ENCODE measurements at places on chromosomes 5 and 9.
A peak's percentile ranks its signal among the peaks of the same experiment; 100 is the strongest.

DNA sequence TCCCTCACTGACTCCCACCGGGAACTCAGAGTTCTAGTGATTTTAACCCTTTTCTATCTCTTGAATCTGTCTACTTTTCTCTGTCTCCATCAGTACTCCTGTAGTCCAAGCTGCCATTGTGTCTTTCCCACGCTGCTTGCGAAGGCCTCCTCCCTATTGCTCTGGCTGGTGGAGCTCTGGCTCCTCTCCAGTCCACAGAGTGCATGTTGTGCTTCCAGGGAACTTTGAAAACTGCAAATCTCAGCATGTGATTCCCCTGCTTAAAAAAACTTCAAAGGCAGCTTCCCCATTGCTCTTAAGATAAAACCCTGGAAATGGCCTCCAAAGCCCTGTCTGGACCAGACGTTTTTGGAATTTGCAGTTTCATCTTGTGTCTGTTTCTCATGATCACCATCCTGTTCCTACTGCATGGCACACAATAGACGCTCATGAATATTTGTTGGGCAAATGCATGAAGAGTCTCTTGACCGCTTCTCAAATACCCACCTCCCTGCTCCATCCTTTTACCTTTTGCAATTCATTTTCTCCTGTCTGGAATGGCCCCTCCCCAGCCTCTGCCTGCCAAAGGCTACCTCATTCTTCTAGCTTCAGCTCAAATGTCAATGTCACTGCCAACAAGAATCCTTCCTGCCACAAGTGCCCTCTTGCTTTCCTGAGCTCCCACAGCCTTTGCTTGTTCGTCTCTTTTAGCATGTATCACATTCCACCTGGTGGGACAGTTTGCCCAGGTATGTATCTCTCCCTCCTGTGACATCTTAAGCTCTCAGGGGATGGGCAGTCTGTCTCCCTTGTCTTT, 293.2 kb downstream of the ARHGAP26 start:
- no peak for DNase-seq

- no peak for DNase-seq
Measured at GRCh38 chr9:127059765-127060361, 62.6 kb downstream of the ANGPTL2 start.

DNA sequence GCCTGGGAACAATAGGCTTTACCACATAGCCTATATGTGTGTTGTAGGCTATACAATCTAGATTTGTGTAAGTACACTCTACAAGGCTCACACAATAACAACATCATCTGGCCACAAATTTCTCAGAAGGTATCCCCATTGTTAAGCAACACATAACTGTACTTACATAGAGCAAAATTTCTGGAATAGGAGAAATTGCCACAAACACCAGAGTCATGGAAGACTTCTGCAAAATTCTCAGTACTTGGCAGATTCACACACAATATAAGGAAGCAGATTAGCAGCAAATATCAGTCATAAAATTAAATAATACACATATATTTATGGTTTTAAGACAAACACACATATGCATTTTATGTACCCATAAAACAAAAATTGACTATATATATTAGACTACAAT, 16.4 kb downstream of the GNAQ start:
- DNase-seq, result no peak

- no peak for DNase-seq
Measured at GRCh38 chr5:38615981-38616451, 59.6 kb upstream of the LIFR start.

GRCh38 chr5:65539827-65540226, 23.1 kb downstream of the CENPK start:
- no peak for DNase-seq

DNA sequence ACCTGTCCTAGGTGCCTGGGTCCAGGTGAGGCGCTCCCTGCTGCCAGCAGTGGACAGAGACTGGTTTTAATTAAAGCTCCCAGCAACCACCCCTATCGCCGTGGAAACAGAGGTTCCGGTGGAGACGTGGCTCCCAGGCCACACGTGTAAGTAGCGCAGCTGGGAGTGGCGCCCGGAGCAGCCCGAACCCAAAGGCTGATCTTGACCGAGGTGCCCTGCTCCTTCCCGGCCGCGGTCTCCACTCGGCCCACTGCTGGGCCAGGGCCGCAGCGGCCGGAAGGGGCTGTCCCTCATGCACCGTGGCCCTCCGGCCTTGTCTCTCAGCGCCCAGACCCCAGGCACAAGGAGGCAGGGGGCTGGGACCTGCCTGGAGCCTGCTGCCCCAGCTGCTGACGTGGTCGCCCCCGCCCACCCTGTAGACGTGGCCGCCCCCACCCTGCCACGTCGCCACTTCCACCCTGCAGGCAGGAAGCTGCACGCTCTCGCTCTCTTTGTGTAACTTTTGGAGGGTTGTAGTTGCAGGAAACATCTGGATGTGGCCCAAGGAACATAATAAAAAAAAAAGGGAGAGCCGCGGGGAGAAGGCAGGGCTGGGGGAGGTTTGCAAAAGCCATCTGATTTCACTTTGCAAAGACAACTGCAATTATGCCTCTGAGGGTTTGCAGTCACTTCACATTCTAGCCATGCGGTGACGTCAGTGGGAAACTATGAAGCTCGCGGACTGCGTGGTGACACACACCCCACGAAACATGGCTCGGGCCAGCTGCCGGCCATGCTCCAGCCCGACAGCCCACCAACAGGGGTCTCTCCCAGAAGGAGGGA, 129.9 kb downstream of the RXRA start:
- DNase-seq, result peak; percentile 51
